ENCODE measurements at places on chromosomes 11 and 22.
A peak's percentile ranks its signal among the peaks of the same experiment; 100 is the strongest.

DNA sequence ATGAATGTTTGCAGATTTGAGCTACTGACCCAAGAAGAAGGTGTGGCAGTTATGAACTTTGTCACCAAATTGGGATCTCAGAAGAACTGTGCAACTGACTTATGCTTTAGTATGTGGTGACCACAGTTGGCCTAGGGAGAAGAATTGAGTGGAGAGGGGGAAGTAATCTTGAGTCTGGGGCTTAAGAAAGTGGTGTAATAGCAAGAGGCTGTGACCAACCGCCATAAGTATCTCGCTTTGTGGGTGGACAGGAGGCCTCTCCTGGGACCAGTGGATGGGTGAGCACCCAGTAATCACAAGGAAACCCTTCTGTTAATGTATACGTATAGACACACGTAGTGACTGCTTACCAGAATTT, 12.7 kb upstream of the IL10RA start:
- no peak for DNase-seq

DNA sequence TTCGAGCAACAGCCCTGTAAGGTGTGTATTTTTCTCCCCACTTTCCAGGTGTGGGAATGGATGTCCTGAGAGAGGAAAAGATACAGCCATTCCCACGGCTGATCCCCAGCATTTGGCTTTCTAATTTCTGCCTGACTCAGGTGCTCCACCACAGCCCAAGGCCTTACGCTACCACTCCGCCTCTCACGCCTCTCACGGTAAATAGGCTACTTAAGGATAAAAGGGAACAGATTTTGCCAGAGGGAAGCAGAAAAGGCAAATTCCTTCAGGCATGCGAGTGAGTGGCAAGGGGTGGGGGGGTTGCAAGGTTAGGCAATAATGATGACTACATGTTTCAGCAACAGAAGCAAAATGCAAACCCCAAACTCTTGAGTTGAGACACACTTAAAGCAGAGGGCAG, 9.2 kb downstream of the PVALB start:
- DNase-seq: no peak

GRCh38 chr22:24725736-24726135, 48.8 kb downstream of the PIWIL3 start:
- no peak for DNase-seq

DNA sequence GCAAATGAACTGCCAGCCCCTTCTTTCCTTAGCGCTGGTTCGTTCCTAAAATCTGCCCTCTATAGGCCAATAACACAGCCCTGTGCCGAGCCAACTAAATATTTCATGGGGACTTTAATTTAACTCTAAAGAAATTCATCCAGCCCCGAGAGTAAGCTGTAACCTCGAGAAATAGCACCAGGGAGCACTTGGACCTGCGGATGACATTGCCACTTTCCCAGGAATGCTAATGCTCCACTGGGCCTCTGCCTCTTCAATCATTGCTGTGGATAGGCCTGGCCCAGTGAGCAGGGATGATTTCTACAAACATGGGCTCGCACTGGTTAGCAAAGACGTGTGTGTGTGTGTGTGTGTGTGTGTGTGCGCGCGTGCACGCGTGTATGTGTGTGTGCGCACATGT, 95.3 kb upstream of the TBCEL start:
- no peak for DNase-seq

DNA sequence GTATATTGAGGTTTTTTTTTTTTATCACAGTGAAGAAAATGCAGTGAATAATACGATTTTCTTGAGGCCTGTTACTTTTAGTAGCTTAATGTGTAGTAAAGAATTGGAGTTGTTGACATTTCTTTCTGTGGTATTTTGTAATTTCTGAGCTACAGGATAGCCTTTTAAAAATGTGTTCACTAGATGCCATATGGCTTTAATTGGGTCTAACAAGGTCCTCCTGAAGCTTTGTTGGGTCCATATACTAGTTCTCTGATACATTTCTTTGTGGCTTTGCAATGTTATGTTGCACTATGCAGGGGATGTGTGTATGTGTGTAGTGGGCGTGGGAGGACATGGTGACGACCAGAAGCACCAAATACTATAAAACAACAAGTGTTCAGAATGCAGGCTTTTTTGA, 25.1 kb downstream of the FBXO7 start:
- DNase-seq: no peak

GRCh38 chr11:1499899-1500298, 13.3 kb upstream of the MOB2 start:
- no peak for DNase-seq

GRCh38 chr11:60193687-60194433, 11.0 kb upstream of the MS4A6A start:
- no peak for DNase-seq

DNA sequence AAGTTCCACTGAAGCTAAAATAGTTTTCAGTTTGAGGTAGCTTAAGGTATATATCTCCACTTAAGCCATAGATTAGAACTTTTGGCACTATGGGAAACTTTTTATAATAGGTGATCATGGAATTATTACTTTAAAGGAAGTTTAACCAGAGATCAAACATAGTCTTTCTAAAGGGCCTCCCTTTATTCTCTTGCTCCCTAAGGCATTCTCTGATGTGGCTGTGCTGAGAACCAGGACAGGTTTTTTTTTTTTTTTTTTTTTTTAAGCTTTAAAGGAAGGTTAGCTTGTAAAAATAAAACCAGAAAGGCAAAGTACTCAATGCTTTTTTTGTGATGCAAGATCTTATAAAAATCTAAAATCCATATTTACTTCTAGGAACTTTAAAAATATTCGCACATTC, 2.9 kb upstream of the MRPL48 start:
- no peak for DNase-seq

DNA sequence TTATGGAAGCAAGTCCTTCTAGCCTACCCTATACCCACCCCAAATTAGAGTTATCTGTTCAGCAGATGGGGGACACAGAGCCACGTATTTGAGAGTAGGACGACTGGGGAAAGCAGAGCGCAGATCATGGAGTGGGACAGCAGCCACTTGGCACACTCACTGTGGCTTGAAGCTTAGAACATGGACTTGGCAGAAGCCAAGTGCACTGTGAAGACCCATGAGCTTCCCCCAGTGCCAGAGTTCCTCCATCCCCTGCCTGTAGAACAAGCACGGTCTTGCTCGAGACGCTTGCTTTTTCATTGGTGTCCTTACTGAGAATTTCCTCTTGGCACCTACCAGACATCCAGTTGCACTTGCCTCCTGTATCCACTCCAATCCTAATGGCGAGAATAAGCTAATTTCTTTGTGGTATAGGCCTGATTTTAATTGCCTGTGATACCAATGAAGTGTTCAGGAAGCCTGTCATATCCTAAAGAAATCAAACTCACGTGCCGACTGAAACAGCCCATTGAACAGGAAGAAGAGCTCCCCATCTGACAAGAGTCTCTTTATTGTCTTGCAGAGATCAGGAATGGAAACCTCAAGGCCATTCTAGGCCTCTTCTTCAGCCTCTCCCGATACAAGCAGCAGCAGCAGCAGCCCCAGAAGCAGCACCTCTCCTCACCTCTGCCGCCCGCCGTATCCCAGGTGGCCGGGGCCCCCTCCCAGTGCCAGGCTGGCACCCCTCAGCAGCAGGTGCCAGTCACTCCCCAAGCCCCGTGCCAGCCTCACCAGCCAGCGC, 166.9 kb downstream of the NAV2 start:
- DNase-seq: no peak

- DNase-seq: no peak
These were observed 78.4 kb downstream of the XRRA1 start for GRCh38 chr11:74870485-74870884.

GRCh38 chr22:49962012-49962750, 1.6 kb downstream of the PIM3 start:
- DNase-seq: peak; percentile 49

- no peak for DNase-seq
These were observed 46.3 kb downstream of the ACAT1 start for GRCh38 chr11:108167624-108168023.

DNA sequence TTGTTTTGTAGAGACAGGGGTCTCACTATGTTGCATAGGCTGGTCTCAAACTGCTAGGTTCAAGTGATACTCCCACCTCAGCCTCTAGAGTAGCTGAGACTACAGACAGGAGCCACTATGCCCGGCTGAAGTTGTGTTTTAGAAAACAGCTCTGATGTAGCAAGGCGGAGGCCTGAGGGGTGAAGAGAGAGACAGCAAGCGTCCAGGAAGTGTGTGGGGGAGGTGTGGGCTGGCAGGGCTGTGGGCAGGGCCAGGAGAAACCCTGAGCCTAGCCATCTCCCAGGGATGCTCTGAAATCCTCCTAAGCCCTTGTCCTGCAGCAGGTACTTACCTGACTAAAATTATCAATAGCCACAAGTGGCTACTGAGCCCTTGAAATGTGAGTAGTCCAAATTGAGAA, 16.1 kb upstream of the RPS3 start:
- DNase-seq: no peak

- DNase-seq: no peak
These were observed 12.9 kb upstream of the SH3BP1 start for GRCh38 chr22:37626556-37627075.

GRCh38 chr11:93524858-93525257, 18.3 kb downstream of the SMCO4 start:
- DNase-seq: no peak

GRCh38 chr22:21020802-21021429, 6.0 kb downstream of the P2RX6 start:
- no peak for DNase-seq

DNA sequence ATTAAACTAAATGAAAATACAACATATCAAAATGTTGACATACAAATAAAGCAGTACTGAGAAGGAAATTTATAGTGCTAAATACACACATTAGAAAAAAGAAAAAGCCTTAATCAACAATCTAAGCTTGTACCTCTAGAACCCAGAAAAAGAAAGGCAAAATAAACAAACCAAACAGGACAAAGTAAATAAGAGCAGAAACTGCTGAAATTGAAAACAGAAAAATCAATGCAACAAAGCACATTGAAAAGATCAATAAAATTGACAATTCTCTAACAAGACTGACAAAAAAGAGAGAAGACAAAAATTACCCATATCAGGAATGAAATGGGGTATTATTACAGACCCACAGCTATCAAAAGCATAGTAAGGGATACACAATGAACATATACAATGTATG, 21.0 kb downstream of the DCUN1D5 start:
- DNase-seq: no peak

DNA sequence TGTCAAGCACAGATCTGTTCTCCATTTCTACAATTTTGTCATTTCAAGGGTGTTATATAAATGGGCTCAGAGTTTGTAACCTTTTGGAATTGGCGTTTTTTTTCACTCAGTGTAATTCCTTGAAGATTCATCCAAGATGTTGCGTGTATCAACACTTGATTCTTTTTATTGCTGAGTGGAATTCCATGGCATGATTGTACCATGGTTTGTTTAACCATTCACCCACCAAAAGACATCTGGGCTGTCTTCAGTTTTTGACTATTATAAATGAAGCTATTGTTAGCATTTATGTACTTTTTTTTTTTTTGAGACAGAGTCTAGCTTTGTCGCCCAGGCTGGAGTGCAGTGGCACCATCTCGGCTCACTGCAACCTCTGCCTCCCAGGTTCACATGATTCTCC, 2.9 kb downstream of the OOSP1 start:
- DNase-seq: no peak

- DNase-seq: no peak
These were observed 5.4 kb upstream of the POLDIP3 start for GRCh38 chr22:42620084-42620483.

DNA sequence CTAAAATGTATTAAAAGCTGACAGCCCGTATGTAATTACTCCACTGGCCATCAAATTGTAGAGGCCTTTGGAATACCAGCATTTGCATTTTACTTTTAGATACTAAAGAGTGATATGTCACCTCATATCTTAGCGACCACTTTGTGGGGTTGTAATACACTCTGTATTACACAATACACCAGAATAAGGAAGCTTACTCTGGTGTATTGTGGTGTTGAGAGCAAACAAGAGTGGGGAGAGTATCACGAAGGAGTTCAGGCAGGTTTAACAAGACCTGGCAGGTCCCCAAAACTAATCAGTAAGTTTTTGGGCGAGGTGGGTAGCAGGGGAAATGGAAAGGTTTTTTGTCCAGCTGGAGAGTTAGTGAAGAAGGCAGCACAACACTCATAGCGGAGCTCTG, 3.2 kb downstream of the NUP50 start:
- no peak for DNase-seq

- DNase-seq: no peak
These were observed 87.1 kb upstream of the OPCML start for GRCh38 chr11:133619397-133619796.
